ENCODE measurements at places on chromosomes 2 and 18. TPM values are rescaled to one million over a fixed set of nuclear protein-coding genes. Genes with fewer than 3 reads are reported as not detected.

Gene MAP3K20
- 23.1 TPM for total RNA-seq

Gene RBFA
- total RNA-seq = 33.3 TPM

DNA sequence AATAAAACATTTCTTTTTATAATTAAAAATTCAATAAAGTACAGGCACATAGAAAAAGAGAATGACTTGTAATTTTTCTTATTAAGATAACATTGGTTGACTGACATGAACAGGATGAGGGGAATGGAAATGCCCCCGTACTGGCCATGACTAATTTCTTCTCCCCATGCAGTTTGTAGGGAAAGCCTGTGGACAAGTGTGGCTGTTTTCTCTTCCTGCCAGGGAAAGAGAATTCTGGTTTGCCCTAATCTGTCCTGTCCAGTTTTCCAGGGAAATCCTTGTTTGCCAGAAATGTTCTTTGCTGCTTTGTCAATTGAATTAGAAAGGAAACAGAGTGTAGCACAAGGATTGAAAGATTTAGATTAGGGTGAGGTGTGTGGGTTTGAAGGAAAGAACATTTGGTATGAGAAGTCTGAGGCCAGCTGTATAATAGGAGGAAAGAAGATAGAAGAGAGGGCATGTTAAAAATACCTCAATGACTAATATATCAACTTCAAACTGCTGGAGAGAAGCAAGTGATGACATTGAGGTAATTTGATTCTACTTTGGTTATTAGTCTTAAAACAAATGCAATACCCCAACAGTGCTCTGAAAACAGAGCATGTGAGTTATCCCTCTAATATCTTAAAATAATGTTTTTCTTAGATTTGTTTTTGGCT is 593.9 kb upstream of the ZNF804A start:
- H3K4me3 ChIP-seq = no peak overlapping the region
- H3K4me1 ChIP-seq = no peaks in the 10 kb centered on the region
- DNase-seq = no peak
- no peaks in the 10 kb centered on the region for H3K36me3 ChIP-seq

- no peak overlapping the region for H3K27ac ChIP-seq
- no peaks in the 10 kb centered on the region for H3K36me3 ChIP-seq
- H3K4me3 ChIP-seq = no peak overlapping the region
- no peaks in the 10 kb centered on the region for H3K4me1 ChIP-seq
Observed at GRCh38 chr2:82591718-82592117, 1867.4 kb downstream of the SUCLG1 start.

- DNase-seq = no peak
- H3K4me1 ChIP-seq = no peaks in the 10 kb centered on the region
- H3K36me3 ChIP-seq = no peaks in the 10 kb centered on the region
- no peak overlapping the region for H3K27ac ChIP-seq
- H3K4me3 ChIP-seq = no peak overlapping the region
Observed at GRCh38 chr2:139850254-139850890, 1070.2 kb upstream of the NXPH2 start.

DNA sequence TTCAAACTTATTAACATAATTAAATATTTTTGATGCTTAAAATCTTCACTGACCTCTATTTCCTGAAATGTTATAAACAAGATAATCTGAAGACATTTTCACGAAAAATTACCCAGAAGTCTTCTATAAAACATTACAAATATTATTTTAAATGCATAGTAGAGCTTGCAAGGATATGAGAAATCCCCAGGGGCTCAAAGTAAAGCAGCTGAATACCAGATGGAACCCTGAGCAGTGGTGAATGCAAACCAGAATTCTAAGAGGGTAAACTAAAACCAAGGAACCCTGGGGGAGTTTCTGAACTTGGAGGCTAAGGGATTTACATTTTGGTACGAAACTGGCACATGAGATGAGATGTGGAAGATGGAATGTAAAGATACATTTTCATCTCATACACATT is 83.6 kb downstream of the FSHR start:
- H3K36me3 ChIP-seq = no peaks in the 10 kb centered on the region
- H3K4me3 ChIP-seq = no peak overlapping the region
- H3K4me1 ChIP-seq = no peaks in the 10 kb centered on the region
- no peak overlapping the region for H3K27ac ChIP-seq
- no peak for DNase-seq

DNA sequence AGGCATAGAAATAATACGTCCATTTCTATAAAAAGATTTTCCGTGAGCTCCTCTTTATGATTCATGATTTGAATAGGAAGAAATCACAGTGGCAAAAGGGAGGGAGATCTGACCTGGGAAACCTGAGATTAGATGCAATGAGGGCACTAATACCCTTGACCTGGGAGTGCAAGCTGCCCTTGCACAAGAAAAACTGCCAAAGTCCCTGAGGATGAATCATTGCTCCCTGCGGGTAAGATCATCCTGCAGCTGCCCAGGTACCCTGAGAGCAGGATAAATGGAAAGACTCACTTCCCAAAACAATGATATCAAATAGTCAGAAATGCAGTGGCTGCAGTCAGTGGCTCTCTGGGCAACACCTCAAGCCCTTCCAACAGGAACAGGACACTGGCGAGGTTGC is 11.6 kb downstream of the FHL2 start:
- H3K36me3 ChIP-seq = no peaks in the 10 kb centered on the region
- no peak for DNase-seq
- no peaks in the 10 kb centered on the region for H3K27me3 ChIP-seq
- no peak overlapping the region for H3K27ac ChIP-seq

Data from tibial nerve (tissue), 4 donors.